ENCODE measurements at places on chromosomes 6 and 20. TPM values are rescaled to one million over a fixed set of nuclear protein-coding genes. Genes with fewer than 3 reads are reported as not detected.

Gene LY6G6D
- not detected for total RNA-seq

Gene IPCEF1
- total RNA-seq, result 96.8 TPM

Gene LINC00237
- total RNA-seq, result not detected

- no peak for DNase-seq
Observed at GRCh38 chr20:40746251-40746650, 57.2 kb upstream of the MAFB start.

DNA sequence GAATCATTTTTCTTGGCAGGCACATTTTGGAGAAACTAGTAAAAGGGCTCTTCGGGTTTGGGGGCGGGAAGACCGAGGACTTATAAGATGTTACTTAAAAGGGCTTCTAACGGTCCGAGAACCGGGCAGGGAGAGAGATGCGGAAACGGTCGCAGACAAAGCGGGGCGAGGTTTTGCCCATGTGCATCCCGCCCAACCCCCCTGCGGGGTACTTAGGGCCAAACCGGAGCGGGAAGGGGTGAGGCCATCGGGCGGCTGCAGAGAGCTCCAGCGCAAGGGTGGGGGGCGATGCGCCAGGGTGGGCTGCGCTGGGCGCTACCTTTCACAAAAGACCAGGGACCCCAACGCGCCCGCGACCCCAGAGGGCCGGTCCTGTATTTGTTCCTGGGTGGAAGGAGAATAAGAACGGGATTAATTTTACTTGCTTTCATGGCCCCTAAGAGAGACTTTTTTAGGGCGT lies 616 bp downstream of the TUBB start:
- peak; percentile 70 for DNase-seq

- peak; percentile 76 for DNase-seq
Observed at GRCh38 chr6:33632558-33633039, 11.5 kb downstream of the ITPR3 start.

DNA sequence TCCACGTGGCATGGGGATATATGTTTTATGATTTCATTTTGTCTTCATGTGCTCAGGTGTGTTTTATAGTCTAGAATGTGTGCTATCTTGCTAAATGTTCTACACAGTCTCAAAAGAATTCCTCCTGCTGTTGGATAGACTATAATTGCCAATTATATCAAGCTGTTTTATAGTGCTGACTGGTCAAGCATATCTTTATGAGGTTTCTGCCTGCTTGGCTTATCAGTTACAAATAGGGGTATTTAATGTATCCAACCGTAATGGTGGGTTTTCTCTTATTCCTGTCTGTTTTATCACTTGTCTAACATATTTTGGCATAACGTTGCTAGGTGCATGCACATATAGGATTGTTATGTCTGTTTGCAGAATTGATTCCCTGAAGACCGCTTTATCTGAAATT lies 201.3 kb downstream of the EYS start:
- no peak for DNase-seq

DNA sequence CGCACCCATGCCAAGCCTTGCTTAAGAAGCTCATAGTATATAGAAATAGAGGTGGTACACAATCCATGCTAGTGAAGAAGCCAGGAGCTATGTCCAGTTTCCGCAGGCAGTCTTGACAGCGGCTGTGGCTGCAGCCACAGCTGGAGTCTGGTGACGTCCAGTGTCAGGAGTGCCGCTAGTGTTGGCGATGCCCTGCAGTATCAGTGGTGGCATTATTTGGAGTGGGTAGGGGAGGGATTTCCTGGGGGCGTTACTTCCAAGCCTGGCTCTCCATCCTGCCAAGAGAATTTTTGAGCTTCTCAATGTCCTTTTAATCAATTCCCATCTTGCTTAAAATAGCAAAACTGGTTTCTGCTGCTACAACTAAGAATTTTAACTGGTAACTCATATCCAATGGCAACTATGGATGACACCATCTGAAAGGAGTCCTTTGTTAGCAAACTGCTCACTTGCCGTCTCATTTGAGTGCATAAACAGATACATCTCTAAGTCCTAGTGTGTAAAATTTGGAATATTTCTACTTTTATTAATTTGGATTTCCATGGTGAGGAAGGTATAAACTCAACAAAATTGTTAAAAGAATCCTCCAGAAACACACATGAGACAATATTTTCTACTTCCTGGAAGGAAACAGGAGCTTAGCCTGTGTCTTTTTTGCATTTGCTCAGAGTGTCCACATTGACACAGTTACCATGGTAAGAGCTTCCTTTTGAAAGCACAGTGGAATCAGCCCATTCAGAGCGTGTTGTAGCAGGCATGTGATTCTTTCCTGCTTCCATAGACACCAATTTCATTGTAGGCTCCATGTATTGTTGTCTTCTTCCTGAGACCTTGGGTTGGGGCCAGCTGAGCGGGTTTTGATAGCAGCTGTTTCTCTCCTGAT lies 44.6 kb upstream of the PXDC1 start:
- DNase-seq, result no peak

DNA sequence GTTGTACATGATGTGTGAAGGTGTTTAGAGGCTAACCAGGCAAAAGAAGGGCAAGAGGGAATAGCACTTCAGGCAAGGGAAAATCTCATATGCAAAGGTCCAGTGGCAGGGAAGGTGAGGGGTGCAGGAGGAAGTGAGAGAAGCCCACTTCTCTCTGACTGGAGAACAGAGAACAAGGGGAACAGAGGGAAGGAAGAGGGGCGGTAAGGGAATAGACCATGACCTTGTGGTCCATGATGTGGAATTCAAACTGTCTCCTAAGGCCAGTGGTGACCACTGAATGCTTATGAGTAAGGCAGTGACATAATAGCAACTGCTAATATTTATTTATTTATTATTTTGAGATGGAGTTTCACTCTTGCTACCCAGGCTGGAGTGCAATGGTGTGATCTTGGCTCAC lies 20.6 kb upstream of the SLC9A8 start:
- DNase-seq, result no peak

- DNase-seq, result no peak
Observed at GRCh38 chr6:56279331-56280080, 32.1 kb upstream of the COL21A1 start.

DNA sequence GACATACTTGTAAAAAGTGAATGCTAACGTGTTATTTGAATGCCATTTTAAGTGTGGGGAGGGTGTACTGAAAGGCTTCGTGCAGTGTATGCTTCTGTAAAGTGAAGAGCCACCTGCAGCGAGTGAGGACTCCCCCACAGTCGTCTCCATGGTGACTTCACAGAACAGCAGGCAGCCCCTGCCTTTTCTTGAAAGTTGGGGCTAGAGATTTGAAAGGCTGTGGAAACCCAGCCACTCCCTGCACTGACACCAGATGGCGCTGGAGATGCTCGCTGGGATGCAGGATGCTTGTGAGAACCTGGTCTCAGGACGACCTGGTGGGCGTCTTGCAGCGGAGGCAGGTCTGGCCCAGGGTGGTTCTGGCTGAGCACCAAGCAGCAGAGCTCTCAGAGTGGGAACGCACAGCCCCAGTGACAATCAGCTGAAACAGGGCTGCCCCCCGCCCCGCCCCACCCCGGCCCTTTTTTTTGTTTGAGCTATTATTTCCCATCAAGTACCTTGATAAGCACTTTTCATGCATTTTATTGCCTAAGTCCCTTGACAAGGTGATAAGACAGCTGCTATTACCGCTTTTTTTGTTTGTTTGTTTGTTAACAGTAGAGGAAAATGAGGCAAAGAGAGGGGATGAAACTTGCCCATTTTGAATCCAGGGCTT lies 150.3 kb downstream of the SYCP2 start:
- no peak for DNase-seq
